Cardiac fibroblast (primary cell): ENCODE measurements at places on chromosomes 6 and 20.

DNA sequence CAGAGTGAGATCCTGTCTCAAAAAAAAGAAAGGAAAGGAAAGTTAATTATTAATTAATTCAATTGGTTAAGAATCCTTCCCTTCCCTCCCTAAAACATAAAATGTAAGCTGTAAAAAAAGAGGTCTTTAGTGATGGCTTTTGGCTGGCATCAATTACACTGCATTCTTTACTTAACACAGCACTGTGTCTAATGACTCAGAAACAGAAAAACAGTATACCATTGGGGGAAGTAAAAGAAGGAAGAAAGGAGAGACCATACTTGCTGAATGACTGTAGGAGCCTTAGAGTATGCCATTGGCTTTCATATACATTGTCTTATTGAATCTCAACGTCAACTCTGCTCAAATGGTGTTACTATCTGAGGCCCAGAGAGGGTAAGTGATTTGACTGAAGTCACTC, 18.3 kb upstream of the CITED2 start:
- DNase-seq, result peak; percentile 45

DNA sequence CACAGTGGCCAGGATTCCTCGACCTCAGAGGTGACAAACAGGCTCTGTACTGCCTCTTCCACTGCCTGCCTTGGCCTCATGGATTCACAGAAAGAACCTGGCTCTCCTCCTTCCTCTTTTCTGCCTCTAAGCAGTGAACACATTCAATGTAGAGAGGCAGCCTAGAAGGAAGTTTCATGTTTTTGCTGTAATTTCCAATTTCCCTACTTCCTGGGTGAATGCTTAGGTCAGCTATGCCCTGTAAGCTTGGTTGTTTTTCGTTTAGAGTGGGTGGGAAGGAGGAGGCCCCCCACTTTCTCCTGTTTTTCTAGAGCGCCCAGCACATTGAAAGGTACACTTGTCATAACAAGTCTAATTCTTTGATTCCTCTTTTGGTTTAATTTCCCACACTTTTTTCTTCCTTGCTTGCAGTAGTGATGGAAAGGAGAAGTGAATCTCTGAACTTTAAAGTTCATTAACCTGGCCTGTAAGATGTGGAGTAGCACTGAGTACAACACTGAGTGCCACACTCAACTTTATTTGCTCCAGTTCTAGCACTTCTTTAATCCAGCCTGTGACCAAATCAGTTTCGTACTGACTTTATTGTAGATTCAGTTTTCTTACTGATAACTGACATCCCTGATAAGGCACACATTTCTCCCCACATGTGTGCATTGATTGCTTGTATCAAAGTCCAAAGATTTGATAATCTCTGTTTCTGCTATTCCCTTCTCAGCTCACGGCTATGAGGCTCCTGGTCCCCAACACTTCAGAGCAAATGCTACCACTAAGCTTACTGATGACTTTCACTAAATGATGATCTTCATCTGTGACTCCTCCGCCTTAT, 100.0 kb upstream of the MAN1A1 start:
- no peak for DNase-seq

GRCh38 chr20:13671512-13671911, 32.8 kb upstream of the TASP1 start:
- DNase-seq, result no peak

DNA sequence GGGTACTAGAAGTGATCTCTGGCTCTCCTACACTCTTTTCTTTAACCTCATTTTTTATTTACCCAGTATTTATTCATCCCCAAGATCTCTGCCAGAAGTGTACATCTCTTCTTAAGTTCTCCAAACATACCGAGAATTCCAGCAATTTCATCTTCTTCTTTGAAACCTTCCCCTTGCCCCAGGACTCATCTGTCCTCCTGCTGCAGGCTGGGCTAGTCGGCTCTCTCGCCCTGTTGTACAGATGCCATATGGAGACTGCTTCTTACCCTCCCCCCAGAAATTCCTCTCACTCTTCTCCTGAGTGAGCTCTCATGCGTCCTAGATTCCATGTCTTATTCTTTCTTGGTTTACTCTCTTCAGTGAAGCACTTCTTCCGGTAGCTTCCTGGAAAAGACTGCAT, 21.9 kb upstream of the PNRC1 start:
- no peak for DNase-seq

DNA sequence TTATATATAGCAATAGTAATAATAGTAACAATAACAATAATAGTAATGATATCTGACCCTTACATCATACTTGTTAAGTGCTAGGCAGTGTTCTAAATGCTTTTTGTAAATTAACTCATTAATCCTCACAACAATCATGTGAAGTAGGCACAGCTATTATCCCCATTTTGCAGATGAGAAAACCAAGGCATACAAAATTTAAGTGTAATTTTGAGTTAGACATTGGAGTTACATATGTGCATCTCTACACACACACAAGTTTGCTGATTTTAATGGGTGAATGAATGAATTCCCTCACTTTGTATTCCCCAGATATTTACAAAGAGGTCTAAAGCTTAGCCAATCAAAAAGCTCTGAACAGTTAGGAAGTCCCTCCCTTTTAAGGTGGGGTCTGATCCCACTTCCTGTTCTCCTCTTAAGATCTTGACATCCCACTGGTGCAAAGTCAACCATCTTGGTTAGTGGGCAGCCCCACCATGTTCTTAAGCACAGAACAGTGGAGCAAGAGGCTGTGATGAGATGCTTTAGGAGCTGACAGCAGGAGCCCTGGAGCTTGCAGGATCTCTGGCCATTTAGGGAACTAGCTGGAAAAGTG, 85.3 kb upstream of the FOXP4 start:
- peak; percentile 22 for DNase-seq

DNA sequence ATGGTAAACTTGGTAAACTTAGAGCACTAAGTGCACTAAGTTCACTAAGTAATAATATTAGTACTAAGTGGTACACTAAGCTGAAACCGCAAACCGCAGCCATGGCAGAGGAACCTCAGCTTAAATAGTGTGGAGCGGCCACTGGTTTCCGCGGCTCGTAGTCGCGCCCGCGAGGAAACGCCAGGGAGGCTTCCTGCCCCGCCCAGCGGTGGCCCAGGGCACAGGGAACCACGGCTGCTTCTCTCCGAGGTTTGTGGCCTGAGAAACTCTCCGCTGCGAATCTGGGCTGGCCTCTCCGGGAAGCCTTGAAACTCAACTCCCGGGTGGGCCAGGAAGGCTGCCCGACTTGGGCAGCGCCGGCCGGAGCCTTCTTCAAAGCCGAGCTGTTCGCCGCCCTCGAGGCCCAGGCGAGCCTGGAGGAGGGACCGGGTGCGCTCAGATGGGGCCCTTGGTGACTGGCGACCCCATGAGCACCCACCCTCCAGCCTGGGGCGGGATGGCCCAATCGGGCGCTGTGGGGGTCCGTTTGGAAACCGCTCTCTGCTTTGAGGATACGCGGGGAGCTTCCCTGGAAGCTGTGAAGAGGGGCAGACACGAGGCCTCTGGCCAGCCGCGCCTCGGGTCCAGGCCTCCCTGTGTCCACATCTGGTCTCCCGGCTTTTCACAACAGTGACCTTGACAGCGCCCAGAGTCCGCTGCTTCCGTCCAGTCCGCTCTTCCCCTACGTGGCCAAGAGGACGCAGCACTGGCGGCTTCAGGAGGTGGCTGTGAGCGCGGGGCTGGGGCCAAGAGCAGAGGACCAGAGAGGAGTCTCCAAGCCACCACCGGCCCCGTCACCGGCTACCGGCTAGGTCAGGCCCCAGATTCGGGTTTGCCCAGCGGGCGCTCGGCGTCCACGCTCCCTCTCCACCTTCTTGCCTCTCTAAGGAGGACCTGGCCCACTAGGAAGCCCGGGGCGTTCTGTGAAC, 25.4 kb upstream of the HLA-E start:
- DNase-seq, result peak; percentile 23

DNA sequence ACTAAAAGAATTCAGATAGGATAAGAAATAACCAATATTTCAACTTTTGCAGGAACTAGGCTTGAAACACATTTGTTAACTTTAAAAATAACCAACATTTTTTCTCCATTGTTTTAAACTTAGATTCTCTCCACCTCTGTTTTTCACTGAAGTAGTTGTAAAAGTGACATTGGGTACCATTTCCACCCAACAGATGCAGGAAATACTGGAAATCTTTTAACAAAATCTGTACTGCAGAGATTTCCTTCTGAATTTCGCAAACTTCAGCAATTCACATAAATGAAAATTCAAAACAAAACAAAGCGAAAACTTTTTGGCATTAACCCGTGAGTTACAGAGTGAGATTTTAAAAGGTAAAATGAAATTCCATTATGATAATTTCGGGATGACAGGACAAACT, 731.7 kb downstream of the RFPL4B start:
- no peak for DNase-seq

DNA sequence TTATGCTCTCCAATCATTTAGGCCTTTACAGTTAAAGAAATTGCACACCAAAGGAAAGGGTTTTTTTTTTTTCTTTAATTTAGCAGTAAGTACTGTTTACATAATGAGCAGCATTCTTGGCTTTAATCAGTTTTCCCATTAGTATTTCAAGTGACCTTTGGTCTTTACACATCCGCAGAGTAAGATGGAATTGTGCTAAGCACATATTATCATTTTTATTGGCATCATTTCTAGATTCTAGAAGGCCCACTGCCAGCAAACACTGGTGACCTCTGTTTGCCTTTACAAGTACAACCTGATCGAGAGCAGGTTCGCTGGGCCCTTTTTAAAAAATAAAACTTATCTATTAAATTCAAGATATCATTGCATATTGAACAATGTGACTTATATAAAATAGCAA, 104.3 kb downstream of the ADGRG6 start:
- peak; percentile 51 for DNase-seq

DNA sequence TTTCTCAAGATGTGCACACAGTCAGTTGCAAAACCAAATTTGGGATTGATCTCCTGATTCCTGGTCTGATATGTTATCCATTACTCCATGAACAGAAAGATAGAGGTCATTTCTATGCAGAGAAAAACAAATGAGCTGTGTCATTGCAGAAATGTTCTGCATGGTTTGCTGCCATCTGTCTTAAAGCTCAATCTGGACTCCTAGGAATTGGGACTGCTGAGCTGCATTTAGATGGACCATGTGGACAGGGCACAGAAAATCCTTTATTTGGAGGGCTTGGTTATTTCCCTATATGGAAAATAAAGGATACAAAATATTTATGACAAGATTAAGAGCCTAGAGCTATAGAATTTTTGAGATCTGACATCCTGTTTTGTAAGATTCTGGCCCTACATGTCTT, 91.3 kb downstream of the ADGRB3 start:
- no peak for DNase-seq

DNA sequence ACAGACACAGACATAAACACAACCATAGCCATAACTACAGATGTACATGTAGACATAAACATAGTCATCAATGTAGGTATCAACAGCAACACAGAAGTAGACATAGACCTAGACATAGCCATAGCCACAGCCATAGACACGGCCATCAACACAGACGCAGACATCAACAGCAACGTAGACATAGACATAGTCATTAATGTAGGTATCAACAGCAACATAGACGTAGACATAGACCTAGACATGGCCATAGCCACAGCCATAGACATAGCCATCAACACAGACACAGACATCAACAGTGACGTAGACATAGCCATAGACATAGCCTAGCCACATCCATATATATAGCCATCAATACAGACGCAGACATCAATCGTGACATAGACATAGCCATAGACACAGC, 258.3 kb upstream of the FOXQ1 start:
- no peak for DNase-seq

DNA sequence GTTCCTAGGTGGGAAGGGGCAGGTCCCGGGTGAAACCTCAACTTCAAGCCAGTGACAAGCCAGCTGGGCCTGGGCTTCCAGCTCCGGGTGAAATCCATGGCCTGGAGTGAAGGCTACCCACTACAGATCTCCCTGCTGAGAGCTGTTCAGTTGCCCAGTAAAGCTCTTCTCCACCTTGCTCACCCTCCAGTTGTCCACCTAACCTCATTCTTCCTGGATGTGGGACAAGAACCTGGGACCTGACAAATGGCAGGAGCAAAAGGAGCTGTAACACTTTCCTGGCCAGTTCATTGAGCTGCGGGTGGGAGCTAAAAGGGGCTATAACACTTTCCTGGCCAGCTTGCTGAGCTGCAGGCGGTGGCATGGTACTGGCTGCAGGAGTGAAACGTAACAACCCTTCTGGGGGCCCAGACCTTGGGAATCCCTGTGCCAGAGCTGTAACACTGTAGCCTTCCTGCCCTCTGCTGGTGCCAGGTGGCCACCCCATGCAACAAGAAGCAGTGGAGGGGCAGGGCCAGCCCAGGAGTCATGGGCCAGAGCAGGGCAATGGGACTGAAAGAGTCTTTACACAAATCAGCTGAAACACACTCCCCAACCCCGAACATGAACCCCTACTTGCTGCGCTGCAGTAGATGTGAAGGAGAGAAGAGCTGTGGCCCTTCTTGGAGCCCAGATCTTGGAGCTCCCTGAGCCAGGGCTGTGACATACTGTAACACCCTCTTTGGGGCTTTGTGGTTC, 3.6 kb upstream of the HINT3 start:
- DNase-seq, result peak; percentile 37

GRCh38 chr6:145733810-145734209, 1.5 kb downstream of the EPM2A start:
- no peak for DNase-seq

GRCh38 chr6:157374889-157375443, 6.0 kb upstream of the ZDHHC14 start:
- DNase-seq, result peak; percentile 38

DNA sequence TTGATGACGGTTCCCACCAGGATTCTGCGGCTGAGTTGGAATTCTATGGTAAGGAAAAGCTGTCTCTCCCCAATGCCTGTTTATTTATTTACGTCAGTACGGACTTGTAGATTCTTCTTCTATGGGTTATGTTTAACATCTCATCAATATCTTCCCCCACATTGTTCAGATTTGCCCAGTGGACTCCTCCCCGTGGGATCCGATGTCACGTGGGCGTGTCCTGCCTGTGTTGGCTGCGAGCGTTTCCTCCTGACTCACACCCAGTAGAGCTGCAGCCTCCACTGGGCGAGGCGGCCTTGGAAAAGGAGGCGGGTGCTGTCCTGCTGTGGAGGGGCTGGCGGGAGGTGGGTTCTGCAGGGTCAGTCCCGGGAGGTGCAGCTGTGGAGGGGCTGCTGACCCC, 46.8 kb upstream of the SLCO4A1 start:
- peak; percentile 49 for DNase-seq

DNA sequence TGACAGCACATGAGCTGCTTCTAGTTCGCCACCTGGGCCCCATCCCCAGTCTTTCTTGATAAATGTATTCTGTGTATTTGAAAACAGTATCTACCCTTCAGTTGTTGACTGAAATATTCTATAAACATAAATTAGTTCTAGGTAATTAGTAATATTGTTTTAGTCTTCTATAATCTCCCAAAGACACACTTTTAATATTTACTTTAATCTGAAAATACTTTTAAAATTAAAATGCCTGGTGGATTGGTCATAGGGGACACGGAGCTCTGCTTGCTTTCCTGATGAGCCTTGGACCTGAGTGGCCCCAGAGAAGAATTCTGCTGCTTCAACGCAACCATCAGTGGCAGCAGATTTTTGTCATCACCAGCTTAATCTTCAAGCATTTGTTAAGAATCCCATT, 234.5 kb downstream of the THBS2 start:
- DNase-seq, result no peak
